ENCODE measurements at places on chromosomes 11 and 22.
A peak's percentile ranks its signal among the peaks of the same experiment; 100 is the strongest.

- DNase-seq: no peak
Observed at GRCh38 chr11:110454609-110455008, 24.9 kb downstream of the FDX1 start.

GRCh38 chr22:48886604-48887393, 940.9 kb downstream of the BRD1 start:
- no peak for DNase-seq

GRCh38 chr11:34239465-34240149, 118.2 kb downstream of the ABTB2 start:
- no peak for DNase-seq

GRCh38 chr11:70326365-70326811, 55.9 kb downstream of the PPFIA1 start:
- peak; percentile 50 for DNase-seq

DNA sequence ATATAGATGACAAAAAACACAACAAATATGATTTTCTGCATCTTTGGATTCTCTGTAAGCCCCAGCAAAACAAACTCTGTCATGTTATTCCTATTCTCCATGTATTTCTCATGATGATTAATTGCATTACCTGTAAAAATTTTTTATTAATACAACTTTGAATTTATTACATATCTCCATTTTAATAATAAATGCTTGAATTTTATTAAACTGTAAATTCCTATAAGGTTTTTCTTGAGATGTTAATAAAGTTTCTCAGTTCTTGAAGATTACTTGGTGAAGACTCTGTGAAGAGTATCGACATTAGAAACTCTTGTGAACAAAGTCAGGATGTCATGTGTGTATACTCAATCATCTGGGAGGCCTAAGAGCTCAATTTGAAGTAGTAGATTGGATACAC, at the start of gene OR4C46:
Gene OR4C46 (minus strand): TSS at position 101 of the 400 bp plus-strand sequence. CDS start 0 bp downstream, at position 101.
- no peak for DNase-seq

Data from globus pallidus (tissue), 1 donor.